ENCODE measurements at places on chromosomes 12 and 14.

DNA sequence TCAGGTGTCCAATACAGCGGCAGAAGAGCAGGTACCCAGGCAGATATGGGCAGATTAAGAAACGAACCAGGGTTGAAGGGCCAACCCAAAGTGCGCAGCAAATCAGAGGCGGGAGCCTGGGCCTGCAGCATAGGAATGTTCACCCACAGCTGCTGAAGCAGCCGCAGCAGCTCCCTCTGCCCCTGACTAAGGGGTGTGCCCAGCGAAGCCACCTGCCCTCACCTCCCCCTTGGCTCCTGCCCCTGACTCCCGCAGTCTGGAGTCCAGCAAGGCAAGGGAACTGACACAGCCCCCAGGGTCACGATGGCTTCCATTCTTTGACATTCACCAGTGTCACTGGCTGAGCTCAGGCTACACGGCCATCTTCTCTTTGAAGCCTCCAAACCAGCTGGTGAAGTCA lies 27.3 kb upstream of the ZFP36L1 start:
- DNase-seq, result no peak

DNA sequence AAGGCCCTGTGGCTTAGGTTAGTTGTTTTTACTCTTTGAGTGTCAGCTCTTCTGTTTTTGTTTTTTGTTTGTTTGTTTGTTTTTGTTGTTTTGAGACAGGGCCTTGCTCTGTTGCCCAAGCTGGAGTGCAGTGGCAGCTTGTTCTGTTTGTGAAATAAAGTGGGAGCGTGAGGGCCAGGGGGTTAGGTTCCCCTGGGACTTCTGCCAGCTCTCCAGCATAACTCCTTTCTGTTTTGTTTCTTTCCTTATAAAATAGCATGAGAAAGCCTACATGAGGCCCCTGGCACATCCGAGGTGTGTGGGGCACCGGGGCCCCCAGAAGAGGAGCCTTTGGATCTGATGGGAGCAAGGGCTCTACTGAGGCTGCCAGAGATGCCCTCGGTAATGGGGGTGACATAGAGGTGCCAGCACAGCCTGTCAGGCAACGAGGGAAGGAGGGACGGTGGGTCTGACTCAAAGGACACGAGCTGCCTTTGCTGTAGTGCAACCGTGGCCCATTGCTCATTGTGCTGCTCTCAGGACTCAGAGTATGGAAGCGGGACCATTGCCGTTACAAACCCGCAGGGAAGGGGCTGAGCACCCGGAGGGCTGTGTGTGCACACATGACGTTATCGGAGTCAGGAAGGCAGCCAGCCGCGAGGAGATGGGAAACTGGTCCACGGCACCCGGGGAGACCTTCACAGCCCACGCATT lies 9.1 kb upstream of the SERPINA11 start:
- DNase-seq, result no peak

DNA sequence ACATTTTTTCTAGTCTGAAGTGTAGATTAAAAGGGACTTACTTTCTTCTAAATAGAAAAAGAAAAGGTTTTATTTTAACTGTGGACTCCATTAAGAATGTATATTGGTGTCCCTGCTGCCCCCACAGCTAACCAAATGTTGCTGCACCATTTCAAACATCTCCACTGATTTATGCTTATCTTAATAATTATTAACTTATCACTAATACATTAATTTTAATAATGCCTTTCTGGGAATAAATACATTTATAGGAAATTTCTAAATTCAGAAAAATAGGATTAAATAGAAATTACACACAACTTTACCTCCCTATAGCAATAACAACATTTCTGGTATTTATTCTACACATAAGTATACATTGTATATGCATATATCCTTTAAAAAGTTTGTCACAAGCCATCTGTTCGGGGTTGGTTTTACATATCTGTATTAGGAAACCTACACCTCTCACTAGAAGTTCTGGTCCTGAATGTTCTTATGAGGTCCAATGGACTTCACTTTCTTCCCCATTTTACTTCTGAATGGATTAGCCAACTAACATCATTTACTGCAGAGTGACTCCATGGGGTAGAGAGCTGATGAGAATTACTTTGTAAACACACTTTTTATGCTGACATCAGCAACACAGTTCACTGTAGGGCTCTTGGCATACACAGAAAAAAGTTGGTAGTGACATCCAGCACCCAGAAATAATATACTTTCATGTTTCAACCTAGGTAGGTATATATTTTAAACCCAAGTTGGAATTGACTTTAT lies 9.4 kb upstream of the SELPLG start:
- DNase-seq, result no peak

GRCh38 chr12:92096346-92097136 lies 49.1 kb downstream of the BTG1 start:
- no peak for DNase-seq

- no peak for DNase-seq
These were observed 33.5 kb downstream of the RHOJ start for GRCh38 chr14:63237791-63238190.

DNA sequence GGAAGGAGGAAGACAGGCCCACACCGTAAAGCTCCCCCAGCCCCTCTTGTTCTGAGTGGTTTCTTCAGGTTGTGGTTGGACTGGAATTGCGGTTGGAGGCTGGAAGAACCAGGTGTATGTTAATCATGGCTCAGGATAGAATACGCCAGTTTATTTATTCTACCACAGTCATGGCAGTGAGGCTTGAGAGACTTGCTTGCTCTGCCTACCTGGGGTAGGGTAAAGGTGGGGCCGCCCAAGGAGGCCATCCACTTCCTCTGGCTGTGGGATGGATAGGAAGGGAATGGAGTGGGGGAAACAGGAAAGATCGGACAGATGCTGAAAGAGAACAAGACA lies 8.1 kb downstream of the SHMT2 start:
- DNase-seq, result no peak

- no peak for DNase-seq
These were observed 41.9 kb downstream of the EID3 start for GRCh38 chr12:104345234-104346066.

DNA sequence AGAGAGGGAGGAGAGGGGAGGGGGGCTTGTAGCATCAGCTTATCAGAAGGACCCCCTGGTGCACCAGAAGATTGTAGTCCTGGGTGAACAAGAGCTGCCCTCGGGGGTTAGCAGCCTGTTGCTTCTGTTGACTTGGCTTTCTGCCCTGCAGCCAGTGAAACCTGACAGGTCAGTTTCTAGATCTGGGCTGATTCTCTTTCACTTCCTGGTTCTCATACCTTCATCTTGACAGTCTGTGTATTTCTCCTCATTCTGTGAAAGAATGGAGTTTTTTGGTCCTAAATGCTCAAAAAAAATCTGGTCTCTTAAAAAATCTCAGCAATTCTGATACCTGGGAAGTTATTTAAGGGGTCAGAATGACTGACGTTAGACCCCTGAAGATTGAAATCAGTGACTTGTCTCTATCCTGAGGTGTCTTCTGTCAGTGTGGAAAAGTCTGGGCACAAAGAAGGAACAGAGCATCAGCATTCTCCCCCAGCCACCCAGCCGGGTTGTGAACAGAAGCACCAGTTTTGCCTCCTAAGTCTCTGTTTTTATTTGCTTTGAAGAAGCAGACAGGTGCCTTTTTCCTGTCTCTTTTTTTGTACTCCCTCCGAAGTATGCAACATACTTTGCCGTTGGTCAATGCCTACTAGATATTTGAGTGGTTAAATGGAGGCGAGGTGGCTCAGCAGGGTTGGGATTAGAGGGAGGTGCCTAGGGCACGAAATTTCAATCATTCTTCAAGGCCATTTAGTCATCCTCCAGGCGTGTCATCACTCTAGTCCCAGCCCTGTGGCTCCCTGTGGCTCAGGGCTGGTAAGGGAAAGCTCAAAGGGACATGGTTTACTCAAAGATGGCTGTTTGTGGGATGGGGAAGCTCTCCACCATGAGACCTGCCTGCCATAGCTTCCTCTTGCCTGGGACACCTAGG lies 24.0 kb downstream of the TTC9 start:
- no peak for DNase-seq

GRCh38 chr12:58841058-58841798 lies 79.1 kb downstream of the LRIG3 start:
- DNase-seq, result no peak

DNA sequence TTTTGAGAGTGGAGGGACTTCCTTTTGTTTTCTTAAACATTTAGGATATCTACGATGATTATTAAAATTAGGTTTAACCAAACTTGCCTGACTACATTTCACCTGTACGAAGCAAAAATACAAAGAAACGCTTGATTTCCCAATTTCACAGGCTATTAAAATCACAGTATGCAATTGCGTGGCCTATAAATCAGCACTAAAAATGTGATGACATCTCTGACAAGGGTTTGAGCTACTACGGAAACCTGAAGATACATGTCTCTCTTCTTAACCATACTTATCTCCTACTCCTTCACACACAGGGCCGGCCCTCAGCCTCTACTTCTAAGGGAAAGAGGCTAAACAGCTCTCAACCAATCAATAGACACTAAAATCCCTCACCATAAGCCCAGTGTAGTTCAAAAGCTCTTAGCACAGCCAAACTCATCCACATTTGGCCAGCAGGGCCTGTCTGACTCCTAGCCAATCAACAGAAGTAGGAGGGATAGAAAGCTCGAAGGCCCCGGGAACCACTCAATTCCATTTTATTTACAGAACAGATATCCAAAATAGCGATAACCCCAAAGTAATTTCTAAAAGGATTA lies 137.3 kb downstream of the FOXN3 start:
- DNase-seq, result no peak

All from activated T-cell treated with anti-CD3 and anti-CD28 coated beads, Interleukin-2, amount 50 U/mL, for 48 hours (primary cell).